Naive thymus-derived CD4-positive, alpha-beta T cell (primary cell): ENCODE measurements at places on chromosomes 1 and 21. TPM values are rescaled to one million over a fixed set of nuclear protein-coding genes. Genes with fewer than 3 reads are reported as not detected.

- DNase-seq, result no peak
Observed at GRCh38 chr1:207079706-207080241, 8.9 kb upstream of the C4BPB start.

DNA sequence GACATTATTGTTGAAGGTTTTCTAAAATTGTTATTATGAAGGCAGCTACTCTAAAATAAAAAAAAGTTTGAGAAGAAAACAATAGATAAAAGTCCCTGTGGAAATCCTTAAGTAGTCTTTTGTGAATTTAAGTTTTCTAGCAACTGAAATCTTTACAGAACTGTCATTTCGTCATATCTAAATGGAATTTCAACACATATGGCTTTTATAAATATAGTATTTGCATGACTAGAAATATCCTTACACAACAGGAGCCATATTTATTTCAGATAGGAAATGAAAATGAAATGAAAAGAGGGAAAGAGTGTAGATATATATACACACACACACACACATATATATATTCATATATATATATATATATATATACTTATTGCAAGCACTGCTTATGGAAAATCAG, 204.7 kb upstream of the RGS18 start:
- no peak for DNase-seq

Gene HEYL
- not detected in 2 replicates for total RNA-seq

DNA sequence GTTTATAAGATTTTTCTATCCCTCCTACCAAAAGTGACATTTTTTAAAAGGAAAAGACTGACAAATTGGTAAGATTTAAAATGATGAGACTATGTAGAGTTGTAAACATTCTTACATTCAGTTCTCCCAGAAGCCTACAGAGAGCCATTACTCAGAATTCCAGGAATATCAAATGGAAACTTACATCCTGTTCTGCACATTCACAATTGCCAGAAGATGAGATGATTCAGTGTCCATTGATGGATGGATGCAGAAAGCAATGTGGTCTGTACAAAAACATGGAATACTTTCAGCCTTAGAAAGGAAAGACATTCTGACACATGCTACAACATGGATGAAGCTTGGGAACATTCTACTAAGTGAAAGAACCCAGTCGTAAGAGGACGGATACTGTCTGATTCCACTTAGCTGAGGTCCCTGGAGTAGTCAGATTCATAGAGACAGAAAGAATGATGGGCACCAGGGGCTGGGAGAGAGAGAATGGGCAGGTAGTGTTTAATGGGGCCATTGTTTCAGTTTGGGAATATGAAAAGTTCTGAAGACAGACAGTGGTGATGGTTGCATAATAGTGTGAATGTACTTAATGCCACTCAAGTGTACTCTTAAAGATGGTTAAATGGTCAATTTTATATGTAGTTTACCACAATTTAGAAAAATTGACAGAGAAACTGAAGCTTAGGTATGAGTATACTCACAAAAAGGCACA, 16.6 kb downstream of the MX1 start:
- no peak for DNase-seq

DNA sequence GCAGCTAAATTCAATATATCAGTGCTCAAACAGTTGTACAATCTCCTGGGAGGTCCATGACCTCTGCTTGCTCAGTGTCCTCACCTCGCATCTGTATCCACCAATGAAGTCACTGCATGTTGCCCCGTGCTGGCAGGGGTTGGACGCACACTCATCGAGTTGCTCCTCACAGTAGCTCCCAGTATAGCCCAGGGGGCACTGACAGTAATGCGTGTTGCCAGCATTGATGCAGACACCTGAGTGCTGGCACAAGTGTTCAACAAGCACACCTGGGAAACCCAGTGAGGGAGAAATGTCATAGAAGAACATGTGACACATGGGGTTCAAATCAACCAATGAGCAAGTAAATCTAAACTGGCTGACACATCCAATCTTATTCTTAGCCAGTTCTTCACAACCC, 40.9 kb upstream of the ADAM30 start:
- DNase-seq, result no peak

GRCh38 chr1:10104834-10105233, 72.1 kb downstream of the UBE4B start:
- DNase-seq, result no peak

Gene ZBTB8A
- total RNA-seq, result not detected

- DNase-seq, result no peak
Observed at GRCh38 chr1:183327434-183328290, 90.5 kb downstream of the NMNAT2 start.

DNA sequence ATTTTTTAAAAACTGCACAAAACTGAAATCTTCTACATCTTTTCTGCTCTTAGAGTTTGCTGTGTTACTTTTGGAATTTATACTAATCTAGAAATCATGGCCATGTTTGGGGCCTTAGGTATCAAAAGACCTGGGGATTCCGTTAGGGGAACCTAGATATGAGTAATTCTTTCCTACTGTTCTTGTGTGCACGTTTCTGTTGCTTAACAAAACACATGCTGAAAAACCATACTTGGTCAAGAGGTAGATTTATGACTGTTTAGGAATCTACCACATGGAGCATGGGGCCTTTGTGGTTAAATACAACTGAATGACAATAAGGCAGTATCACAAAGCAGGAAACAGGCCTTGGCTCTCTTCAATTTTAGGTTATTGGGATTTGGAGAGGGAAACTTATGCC, 291.9 kb upstream of the USP25 start:
- DNase-seq, result no peak

GRCh38 chr1:79969886-79970285, 963.4 kb upstream of the ADGRL4 start:
- no peak for DNase-seq

- no peak for DNase-seq
Observed at GRCh38 chr1:5688081-5689077, 303.8 kb downstream of the NPHP4 start.

DNA sequence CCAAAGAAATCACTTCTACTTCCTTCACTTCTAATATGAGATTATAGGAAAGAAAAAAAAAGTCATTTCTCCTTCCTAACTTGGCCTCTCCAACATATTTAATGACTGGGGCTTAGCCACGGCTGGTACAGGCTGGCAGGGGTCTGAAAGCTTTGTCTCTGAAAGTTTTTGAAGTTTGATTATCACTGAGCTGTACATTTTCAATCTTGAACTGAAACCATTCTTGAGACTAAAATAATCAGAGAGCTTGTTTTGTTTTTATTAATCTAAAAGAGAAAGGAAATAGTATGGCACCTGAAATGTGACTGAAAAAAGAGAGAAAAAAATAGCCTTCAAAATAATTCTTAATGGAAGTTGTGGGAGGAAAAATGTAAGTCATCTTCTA, 3.8 kb upstream of the KRTAP19-8 start:
- DNase-seq, result no peak

Gene GBP5
- 783 and 784 TPM in 2 replicates for total RNA-seq

- DNase-seq, result no peak
Observed at GRCh38 chr1:81183051-81183450, 617.7 kb upstream of the ADGRL2 start.

DNA sequence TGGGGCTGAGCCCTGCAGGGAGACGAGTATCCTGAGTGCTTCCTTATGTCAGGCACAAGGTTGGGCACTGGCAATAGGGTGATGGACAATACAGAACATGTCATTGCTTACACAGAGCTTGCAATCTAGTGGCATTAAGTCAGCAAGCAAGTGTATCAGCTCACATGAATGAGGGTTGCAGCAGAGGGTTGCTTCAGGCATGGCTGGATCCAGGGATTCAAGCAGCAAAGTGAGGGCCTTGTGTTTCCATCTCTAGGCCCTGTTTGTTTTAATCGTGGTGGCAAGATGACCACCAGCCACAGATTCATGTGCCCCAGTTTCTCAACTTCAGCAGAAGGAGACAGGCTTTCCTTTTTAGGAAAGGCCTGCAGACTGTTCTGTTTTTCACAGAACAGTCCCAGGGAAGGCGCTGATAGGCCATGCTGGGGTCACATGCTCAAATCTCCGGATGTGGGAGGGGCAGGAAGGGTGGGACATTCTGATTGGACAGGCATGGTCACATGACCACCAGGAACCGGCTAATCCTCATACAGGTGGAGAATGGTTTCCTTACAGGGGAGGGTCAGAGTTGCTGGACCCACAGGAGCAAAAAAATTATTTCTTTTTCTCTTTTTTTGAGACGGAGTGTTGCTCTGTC, 14.4 kb downstream of the PLOD1 start:
- DNase-seq, result no peak

Gene TFAP2E
- 0.74 and 0.77 TPM in 2 replicates for total RNA-seq
